Effector CD4-positive, alpha-beta T cell (primary cell): ENCODE measurements at places on chromosomes 6 and 20.

- no peak for DNase-seq
These were observed 1055.1 kb upstream of the GJE1 start for GRCh38 chr6:141077355-141078333.

DNA sequence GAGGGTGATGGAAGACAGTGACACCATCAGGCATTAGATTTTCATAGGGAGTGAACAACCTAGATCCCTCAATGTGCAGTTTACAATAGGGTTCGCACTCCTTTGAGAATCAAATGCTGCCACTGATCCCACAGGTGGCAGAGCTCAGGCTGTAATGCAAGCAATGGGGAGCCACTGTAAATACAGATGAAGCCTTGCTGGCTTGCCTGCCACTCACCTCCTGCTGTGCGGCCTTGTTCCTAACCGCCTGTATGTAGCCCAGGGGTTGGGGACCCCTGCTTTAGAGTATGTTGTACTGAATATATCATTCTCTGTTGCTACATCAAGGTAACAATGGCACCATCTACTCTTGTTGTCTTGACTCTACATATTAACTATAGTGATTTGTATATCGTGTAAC is 37.1 kb downstream of the TPD52L1 start:
- no peak for DNase-seq

DNA sequence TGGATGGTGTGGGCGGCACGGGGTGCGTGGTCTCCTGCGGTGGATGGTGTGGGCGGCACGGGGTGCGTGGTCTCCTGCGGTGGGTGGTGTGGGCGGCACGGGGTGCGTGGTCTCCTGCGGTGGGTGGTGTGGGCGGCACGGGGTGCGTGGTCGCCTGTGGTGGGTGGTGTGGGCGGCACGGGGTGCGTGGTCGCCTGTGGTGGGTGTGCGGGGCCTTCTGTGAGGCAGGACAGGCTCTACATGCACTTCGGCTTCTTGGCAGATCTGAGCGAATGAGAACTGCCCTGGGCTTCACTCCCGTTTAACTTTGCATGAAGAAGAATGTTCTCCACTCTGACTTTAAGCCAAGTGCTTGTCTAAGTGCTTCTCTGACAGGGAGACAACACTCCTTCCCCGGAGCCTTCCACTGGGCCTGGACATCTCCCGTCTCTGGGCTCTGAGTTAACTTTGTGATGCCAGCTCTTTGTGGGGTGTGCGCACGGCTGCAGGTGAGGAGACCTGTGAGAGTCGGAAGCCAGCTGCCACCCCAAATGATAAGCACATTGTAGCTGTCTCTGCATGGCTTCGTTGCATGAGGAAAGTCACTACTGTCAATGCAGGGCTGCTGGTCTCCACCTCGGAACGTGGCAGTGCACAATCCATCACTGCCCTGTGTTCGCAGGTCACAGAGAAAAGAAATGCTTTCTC is 244.8 kb downstream of the DLL1 start:
- no peak for DNase-seq

DNA sequence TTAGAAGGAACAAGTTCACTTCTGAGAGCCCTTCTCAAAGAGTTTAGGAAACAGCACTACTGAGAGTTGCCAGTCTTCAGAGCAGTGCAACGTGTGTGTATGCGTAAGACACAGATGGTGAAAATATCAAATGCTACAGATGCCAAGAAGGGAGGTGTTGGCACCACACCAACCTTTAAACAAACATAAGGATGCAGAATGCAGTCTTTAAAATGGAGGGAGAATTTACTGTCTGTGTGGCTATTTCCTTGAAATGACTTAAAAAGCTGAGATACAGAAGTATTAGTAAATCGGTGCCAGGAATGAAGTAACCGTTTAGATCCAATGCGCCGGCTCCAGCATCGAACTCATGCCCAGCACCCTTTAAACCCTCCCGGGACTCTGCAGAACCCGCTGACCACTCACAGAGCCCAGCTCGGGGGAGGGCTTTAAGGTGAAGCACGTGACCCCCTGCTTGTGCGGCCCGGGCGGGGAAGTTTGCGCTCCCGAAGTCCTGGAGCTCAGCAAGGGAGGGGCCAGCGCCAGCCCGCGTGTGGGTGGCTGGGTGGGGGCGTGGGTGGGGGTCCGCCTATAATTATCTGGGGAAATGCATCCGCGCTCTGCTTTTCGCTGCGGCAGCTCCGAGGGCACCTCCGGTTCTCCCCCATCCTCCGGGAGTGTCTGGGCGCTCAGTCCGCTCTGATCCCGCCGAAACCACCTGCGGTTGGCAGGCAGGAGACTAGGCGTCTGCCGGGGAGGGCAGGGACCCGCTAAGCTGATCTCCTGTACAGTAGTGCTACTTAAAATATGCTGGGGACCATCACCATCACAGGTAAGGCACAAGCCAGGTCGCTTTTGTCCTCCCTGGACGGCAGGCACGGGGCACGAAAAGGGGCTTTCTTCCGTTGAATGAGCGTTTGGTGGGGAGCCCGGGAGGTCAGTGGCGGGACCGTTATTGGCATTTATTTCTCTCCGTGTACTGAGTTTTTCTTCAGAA is 66.0 kb downstream of the ZBTB2 start:
- no peak for DNase-seq

GRCh38 chr6:13431861-13432465 is 55.4 kb downstream of the GFOD1 start:
- no peak for DNase-seq

GRCh38 chr6:43269273-43270007 is 26.2 kb downstream of the TTBK1 start:
- DNase-seq = peak; percentile 19

DNA sequence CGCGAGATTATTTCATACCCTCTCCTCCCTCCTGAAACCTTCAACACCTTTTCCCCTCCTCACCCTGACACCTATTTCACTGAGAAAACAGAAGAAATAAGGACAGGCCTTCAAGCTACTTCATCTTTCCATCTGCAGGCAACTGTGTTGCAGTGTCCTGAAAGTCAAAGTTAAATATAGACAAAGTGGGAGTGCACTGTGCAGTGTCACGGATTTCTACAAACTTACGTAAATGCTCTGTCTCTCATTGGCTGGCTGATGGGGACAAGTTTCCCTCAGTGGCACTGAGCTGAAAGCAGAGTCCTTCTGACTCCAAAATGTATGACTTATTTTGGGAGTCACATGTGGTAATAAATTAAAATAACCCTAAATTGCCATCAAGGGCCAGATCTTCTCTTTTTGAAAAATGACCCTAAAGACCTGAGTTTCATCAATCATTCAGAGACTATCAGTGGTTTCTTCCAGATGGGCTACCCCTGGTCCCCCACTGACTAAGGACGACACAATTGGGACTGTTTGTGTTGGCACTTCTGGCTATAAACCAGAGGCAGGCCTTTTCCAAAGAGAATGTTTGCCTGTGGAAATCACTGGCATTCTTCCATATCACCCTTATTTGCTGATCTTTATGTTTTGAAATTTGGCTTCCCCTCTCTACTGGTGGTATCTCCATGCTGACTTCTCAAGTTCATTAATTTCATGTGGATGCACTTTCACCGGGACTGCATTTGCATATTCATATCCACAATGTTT is 21.6 kb downstream of the ALDH8A1 start:
- no peak for DNase-seq

- no peak for DNase-seq
These were observed 43.2 kb downstream of the YTHDF1 start for GRCh38 chr20:63172726-63173125.

DNA sequence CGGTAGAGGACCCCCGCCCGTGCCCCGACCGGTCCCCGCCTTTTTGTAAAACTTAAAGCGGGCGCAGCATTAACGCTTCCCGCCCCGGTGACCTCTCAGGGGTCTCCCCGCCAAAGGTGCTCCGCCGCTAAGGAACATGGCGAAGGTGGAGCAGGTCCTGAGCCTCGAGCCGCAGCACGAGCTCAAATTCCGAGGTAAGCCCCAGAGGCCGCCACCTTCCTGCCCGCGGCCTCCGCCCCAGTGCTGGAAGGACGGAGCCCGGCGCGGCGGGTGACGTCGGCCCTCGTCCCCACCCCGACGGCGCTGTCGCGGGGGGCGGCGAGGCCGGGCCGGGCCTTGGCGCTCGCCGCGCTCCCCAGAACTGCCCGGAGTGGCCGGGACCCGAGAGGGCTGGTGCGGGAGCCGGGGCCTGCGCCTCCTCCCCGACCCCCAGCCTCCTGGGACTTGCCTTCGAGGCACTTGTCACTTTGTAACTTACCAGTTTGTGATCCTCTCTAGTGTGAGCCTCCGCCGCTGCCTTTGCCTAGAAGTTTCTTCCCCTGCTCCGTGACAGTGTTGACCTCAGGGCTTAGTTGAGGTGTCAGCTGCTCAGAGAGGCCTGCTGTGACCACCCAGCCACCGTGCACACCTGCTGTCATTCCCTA is 417 bp downstream of the VAPB start:
- no peak for DNase-seq

DNA sequence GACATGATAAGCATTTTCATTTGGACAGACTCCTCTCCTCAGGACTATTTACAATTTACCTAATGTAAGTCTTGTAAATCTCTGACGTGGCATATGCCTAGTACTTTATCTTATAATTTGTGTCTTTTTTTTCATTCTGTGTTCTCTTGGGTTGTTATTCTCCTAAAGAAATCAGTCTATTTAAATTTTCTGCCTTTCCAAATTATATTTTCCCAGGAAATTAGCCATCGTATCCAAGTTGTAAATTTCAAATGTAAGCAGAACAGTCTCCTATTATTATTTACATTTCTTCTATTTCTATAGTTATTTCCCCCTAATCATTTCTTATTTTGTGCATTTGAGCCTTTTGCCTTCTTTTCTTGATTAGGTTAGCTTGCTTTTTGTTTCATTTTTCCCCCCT is 17.5 kb upstream of the BCAS4 start:
- no peak for DNase-seq

DNA sequence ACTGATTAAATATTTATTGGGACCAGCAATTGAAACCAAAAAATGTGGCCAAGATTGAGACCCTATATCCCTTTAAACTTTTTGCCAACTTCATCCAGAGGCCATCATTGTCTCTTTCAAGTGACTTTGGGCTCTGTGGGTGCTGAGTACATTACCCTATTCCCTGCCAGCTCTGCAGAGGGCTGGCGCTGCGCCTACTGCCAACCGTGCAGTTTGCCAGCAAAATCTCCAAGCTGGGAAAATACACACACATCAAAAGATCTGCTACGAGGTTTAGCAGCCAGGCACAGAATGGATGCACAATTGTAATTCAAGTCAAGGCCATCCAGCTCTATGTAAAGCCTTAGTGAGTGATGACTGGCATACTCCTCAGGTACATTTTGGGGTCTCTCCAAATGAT is 125.0 kb downstream of the CBLN4 start:
- DNase-seq = no peak

DNA sequence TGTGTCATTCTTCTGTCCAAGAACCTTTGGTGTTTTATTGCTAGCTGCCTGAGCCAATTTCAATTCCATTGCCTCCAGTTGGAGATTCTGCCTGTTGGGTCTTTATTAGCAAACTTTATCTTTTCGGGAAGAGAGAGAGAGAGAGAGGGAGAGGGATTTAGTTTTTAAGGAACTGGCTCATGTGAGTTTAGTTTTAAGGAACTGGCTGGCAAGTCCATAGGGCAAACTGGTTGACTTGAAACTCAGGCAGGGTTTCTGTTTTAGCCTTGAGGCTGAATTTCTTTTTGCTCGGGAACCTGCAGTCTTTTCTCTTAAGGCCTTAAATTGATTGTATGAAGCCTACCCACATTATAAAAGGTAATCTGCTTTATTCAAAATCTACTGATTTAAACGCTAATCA is 23.0 kb downstream of the BCKDHB start:
- no peak for DNase-seq

DNA sequence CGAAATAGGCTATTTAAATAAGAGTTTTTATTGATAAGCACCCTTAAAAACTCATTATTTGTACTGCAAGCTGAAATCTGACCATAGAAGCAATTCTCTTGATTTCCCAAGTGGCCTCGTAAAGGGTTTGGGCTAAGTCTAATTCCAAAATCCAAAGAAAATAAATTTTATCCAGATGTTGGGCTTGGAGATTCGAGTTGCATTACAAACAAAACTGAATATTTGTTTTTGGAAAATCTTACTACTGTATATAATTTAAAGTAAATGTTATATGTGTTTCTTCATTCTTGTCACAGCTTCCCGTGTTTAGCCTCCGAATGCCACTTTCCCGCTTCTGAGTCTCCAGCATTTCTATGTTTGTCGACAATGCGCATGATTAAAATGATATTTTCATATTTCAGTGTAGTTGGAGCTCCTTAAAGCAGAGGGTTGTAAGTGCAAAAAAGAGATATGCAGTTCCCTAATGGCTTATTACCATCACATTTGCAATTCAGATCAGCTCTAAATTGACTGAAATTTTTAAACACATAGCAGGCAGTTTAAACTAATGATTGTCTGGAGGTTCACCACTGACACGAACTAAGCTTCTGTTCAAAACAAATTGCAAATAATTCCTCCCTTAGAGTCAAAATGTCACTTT is 47.0 kb downstream of the PRL start:
- no peak for DNase-seq

DNA sequence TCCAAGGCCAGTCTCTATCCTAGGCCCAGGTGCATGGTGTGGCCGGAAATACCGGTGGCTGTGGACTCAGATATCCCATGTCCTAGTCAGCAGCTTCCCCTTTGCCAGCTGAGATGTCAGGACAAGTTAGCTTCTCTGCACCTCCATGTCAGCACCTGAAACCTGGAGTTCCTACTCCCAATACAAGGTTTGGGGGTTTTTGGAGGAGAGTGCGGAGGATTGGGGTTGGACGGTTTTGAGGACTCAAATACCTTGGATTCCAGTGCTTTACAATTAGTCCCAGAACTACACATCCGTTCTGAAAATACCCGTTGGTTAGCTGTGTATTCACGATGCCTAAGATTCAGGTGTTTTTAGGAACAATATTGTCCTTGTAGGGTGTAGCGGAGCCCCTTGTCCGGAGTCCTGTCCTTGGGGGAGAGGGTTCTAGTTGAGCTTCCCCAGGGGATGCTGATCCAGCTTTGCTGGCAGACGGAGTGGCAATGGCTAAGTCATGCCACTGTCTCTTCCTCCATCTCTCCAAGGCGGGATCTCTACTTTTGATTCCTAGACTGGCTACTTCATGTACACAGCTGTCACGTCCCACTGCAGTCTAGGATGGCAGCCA is 45.0 kb downstream of the ADNP start:
- DNase-seq = no peak
